ENCODE measurements at places on chromosomes 5 and 9.

GRCh38 chr9:1505489-1505888 lies 455.3 kb downstream of the DMRT2 start:
- DNase-seq, result no peak

- no peak for DNase-seq
These were observed 339.8 kb upstream of the RGMB start for GRCh38 chr5:98433673-98434072.

DNA sequence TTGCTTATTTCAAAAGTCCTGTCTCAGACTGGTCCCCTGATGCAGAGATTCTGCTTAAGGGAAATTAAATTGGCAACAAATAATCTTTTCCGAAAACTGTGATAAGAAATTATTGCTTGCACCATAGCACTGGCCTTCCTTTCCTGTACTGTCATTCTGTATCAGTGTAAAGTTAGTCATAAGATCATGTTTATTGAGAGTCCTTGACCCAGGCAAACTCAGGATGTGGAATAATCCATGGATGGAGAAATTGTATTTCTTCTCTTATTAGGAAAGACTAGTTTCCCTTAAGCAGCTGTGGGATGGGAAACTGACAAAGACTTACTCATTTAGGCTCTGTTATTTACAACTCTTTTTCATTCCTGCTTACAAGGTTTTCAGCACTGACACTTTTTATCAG lies 83.0 kb upstream of the RANBP6 start:
- DNase-seq, result no peak

DNA sequence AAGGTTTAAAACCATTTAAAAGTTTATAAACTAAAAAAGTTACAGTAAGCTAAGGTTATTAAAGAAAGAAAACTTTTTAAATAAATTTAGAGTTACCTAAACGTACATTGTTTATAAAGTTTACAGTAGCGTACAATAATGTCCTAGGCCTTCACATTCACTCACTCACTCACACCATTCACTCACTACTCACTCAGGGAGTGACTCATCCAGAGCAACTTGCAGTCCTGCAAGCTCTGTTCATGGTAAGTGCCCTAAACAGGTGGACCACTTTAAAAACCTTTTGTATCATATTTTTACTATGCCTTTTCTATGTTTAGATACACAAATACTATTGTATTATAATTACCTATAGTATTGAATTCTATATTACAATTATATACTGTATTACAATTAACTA lies 190.8 kb upstream of the RASA1 start:
- DNase-seq, result no peak

DNA sequence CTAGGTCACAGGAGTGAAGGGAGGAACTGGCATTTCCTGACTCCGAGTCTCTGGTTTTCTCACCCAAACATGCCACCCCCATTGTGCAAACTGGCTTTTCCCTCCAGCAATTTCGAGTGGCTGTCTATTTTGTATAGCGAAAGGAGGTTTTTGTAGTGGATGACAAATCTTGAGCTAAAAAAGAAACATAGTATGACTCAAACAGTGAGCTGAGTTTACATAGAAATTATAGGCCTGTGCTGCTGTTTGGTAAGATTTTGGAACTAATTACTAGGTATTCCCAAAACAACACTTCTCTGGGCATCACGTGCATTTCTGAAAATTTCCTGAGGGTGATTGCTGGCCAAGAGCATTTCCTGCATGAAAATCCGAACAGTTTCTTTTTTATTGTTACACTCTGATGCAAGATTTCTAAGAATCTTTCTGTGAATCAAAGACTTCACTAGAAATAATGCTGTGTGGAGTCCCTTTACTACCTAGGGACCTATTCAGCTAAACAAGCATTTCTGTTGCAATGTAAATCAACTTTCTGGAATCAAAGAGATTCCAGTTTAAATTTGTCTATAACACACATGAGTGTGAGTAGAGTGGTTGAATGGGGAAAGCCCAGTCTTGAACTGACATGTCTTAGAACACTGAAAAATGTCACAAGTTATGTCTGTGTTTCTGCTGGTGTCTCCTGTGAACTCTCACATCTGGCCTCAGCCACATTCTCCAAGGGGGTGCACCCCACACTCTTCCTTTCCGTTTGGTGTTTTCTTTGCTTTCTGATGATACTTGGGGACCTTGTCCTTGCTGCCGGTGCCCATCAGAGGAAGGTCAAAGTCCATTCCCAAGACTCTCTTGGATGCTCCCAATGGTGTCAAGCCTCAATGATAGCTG lies 33.3 kb upstream of the DAPK1 start:
- no peak for DNase-seq

- DNase-seq, result no peak
These were observed 1247.5 kb upstream of the C9orf72 start for GRCh38 chr9:28820741-28821140.

- no peak for DNase-seq
These were observed 572.5 kb upstream of the ARRDC3 start for GRCh38 chr5:91955610-91956009.

GRCh38 chr5:168740811-168741213 lies 161.6 kb upstream of the PANK3 start:
- no peak for DNase-seq

- DNase-seq, result no peak
These were observed 18.8 kb downstream of the CKMT2 start for GRCh38 chr5:81251922-81252321.

- DNase-seq, result no peak
These were observed 131.9 kb downstream of the DCP2 start for GRCh38 chr5:113108485-113108884.

DNA sequence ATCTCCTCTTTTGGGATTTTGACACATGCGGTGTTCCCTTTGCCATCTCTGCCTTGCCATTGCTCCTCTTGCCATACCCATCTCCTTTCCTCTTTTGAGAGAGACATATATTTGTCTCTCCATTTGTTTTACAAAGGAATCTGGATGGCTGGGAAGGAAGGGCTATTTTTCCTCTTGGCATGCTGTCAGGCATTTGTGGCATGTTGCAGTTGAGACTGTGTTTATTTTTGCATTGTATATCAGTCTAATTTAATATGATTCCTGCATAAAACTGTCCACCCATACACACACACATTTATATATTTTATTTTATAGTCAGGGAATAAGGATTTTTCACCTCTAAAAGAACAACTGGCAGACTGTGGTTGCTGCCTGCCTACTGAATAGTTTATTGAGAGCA lies 1105.8 kb upstream of the SEMA6A start:
- no peak for DNase-seq

DNA sequence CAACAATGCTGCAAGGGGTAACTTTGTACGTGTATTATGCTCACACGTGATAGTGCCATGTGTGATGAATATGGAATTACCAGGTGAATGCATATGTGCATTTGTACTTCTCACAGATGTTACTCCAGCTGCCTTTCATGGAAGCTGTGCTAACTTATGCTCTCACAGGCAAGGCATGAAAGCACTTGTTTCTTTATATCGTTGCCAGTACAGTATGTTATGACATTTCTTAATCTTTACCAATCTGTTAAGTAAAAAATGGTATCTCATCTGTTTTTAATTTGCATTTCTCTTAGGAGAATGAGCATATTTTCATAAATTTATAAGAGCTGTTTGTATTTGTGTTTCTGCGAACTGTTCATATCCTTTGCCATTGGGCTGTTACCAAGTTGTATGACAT lies 311.8 kb upstream of the DMRT1 start:
- no peak for DNase-seq

GRCh38 chr5:134561871-134562296 lies 36.4 kb downstream of the JADE2 start:
- no peak for DNase-seq

DNA sequence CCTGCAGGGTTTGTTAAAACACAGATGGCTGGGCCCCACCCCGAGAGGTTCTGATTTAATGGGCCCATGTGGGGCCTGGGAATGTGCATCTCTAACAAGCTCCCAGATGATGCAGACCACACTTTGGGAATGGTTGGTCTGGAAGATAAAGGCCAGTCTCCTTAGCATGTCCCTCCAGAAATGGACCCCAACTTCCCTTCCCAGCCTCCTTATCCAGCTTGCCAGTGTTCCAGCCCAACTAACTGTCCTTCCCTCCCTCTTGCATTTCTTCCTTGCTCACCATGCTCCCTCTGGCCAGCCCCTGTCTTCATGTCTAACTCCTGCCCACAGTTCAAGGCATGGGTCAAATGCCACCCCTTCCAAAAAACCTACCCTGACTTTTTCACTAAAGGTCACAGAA lies 196.1 kb upstream of the TBC1D2 start:
- DNase-seq, result no peak

DNA sequence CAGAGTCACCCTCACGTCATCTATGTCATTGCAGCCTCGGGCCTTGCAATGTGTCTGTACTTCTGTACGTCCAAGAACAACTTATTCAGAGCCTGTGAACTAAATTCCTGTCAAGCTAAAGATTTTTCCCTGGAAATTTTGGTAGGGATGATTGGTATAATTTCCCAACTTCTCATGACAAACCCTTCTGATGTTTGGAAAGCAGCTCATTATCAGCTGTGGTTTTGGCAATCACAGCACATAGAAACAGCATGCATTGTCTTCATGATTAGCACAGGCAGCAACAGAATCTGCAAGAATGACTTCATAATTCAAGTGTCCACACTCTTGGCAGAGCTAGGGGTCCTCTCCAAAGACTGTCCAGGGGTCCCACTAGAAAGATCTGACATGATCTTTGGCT lies 49.5 kb downstream of the APBA1 start:
- peak; percentile 47 for DNase-seq

- DNase-seq, result no peak
These were observed 114.7 kb upstream of the ADAMTS19 start for GRCh38 chr5:129345213-129345924.

DNA sequence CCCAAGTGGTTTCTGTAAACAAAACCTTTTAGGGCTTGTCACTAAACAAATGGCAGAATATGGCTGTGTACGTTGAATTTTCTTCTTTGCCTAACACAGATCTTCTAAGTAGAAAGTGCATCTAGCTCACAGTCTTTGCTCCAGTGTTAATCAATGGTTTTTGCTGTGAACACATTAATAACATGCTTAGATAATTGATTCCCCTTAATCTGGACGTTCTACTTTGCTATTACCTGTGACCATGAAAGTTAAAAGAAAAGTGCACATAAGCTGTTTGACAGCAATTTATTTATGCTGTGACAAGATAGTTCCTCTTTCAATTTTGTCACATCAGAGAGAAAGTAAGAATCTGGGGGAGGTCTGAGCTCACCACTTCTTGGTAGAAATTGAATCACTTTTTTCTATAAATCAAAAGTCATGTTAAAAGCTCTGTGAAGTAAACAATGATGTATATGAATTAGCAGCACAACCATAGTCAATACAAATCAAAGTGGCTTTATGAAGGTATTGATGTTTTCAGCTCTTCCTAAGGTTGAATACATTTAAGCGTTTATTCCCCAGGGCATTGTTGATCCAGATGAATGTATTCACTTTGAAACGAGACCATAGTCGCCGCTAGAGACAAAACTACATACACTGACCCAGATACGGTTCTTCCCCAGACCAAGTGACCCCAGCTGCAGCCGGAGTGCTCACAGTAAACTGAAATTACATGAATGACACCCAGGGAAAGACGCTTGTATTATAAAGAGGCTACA lies 174.6 kb upstream of the ZNF608 start:
- no peak for DNase-seq

DNA sequence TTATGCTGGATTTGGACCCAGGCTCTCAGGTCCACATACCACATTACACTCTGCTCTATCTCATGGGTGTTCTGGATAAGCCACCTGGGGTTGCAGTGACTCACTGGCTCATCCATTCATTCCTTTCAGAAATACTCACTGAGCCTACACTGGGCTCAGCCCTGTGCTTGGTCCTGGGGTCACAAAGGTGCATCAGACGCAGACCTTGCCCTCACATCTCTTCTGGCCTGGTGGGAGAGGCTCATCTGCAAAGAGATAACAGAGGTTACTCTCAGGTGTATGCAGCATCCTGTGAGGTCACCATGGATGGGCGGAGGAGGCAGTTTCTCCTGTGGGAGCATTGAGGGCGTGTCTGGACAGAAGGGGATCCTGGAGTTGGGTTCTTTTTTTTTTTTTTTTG lies 12.1 kb downstream of the CDHR2 start:
- no peak for DNase-seq

- DNase-seq, result no peak
These were observed 7.6 kb downstream of the CRAT start for GRCh38 chr9:129102791-129103594.

DNA sequence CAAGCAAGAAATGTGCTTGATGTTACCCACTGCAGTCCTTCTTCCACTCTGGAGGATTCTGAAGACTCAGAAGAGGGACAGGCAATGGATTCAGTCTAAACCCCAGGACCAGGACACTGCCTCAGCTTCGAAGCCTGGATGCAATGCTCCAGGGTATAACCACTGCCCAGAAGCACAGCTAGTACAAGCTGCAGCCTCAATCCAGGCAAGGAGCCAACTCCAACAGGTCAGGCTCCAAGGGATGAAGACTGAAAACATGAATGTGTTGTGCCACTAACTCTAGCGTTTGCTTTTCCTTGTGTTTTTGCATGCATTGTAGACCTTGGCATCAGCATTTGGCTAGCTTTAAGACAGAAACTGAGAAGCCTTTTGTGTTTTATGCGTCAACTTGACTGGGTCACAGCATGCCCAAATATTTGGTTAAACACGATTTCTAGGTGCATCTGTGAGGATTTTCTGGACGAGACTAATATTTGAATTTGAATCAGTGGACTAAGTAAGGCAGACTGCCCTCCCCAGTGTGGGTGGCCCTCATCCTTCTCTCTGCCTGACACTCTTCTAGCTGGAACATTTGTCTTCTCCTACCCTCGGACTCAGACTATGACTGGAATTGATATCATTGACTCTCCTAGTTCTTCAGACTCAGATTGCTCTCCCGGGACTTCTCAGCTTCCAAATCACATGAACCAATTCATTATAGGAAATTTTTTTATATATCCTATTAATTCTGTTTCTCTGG lies 20.5 kb upstream of the GPX3 start:
- DNase-seq, result no peak

DNA sequence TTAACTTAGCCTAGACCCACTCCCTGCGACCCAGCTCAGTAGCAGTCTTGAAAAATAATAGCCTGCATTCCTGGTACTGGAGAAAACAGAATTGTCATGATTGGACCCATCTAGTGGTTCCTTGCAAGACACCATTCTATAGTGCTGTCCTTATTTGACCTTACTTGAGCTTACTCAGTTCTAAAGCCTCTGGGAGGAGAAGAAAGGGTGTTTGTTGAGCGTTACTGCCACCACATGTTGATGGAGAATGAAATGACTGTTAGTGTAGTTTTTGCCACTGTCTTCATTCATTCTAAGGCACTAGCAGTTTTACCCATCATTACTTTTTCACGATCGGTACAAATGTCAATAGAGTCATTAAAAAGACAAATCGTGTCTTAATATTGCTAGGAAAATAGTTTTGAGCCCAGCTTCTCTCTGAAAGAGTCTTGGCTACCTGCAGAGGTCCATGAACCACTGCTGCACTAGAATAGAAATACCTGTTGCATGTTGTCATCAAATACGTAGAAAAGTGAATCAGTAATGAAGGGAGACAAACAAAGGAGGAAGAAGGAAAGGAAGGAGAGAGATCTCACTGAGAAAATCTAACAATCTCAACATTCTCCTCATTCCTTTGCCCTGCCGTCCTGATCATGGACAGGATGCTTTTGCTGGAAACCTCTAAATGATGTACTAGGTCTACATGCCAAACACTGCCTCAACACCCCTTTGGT lies 96.0 kb downstream of the LIX1 start:
- no peak for DNase-seq
